Activated naive CD8-positive, alpha-beta T cell treated with anti-CD3 and anti-CD28 coated beads, Interleukin-2, amount 10 ng/mL, durations not matched to agents 7 days and 5 days (primary cell): ENCODE measurements at places on chromosomes 3 and 15. TPM values are rescaled to one million over a fixed set of nuclear protein-coding genes. Genes with fewer than 3 reads are reported as not detected.

The IL5RA gene
- total RNA-seq: 0.64 TPM

The ITGA11 gene
- 0.61 TPM for total RNA-seq

The ADAMTS7 gene
- total RNA-seq: not detected

The TLR9 gene
- 1.6 TPM for total RNA-seq

The HIGD2B gene
- not detected for total RNA-seq
